Activated T-cell treated with anti-CD3 and anti-CD28 coated beads, Interleukin-2, amount 50 U/mL, for 48 hours (primary cell): ENCODE measurements at places on chromosomes 16 and 17.

GRCh38 chr17:40290629-40291280 is 3.1 kb downstream of the CDC6 start:
- no peak for DNase-seq

DNA sequence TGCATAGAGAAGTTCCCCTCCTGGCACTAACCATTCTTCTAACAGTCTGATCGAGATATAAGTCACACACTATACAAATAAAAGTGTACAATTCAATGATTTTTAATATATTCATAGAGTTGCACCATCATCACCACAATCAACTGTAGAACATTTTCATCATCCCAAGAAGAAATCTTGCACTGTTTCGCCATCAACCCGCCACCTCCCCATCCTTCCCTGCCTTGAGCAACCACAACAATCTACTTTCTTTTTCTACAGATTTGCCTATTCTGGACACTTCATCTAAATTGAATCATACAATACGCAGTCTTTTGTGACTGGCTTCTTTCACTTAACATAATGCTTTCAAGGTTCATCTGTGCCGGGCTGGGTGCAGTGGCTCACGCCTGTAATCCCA is 33.0 kb upstream of the GUCY2D start:
- no peak for DNase-seq

DNA sequence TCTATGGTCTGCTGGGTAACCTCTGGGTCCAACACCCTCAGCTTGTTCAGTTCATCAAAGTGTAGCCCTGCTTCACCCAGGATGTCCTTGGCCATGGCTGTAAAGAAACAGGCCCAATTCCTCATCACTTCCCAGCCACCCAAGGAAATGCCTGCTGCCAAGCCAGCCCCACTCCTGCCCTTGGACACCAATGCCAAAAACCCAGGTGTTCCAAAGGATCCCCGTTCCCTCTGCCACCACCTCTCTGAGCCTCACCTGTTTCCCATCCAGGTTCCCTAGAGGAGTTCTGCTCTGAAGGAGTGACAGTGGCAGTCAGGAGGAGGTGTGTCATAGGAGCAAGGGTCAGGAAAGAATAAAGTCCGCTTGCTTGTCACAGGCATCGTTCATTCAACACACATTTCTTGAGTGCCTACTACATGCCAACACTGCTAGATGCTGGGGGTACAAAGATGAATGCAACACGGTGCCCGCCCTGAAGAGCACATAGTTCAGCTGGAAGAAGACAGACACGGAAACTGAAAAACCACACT is 3.3 kb downstream of the IFT20 start:
- DNase-seq, result no peak

DNA sequence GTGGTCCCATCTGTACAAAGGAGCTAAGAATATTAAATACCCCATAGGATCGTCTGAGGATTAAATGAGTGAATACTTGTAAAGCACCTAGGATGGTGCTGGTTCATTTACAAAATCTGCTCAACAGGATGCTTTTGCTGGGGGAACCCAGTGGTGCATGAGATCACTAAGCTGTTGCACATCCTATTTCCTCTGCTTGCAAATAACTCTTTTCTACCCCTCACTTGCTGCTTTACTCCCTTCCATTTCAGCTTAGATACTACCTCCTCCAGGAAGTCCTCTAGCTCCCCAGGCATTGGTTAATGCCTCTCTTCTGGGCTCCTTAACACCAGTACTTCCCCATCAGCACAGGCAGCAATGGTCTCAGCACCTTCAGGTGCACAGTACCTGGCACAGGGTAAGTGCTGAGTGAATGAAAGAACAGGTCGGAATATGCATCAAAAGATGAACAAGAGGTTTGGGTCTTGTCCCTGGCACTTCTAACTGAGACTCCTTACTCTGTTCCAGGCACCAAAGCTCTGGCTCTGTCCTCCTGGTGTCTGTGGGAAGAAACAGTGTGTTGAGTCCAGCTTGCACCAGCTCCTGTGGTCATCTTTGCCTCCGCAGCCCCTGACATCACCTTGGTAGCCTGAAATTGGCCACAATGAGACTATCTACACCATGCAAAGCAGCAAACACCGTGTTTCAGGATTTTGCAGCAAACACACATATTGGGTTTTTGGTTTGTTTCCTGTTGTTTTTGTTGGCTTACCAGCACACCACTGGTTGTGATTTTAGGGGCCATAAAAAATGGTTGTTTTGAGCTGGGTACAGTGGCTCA is 24.1 kb upstream of the IL21R start:
- peak; percentile 34 for DNase-seq

DNA sequence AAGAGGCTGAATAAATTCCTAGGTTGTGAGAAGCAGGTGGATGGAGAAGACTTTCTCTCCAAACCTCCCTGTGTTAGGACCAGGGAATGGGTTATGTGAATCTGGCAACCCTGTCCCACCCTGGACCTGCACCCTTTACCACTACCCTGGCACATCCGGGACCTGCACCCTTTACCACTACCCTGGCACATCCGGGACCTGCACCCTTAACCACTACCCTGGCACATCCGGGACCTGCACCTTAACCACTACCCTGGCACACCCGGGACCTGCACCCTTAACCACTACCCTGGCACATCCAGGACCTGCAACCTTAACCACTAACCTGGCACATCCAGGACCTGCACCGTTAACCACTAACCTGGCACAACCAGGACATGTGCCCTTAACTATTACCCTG is 207.0 kb upstream of the CACNG3 start:
- DNase-seq, result no peak

- DNase-seq, result peak; percentile 58
Measured at GRCh38 chr17:80034791-80035686, 633 bp downstream of the TBC1D16 start.

- DNase-seq, result no peak
Measured at GRCh38 chr16:67050796-67051195, 21.8 kb downstream of the CBFB start.

- DNase-seq, result no peak
Measured at GRCh38 chr17:13302983-13303382, 285.2 kb upstream of the ELAC2 start.

GRCh38 chr17:81159611-81160265 is 5.6 kb upstream of the PVALEF start:
- DNase-seq, result no peak

DNA sequence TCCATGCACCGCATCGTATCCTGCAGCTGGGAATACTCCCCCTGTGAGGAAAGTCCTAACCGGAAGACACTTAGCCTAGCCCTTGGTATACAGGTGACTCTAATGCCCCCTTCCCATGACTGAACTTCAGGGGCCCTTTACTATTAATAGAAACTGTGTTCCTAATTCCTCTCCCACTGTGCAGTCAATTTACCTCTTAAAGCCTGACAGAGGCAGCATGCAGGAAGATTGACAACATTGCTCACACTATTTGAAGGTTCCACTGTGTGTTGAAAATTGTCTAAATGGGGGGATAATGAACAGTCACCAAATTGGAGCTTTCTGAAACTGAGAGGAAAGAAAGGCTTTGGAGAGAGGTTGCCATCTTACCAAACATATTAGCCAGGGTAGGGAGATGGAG is 222.6 kb downstream of the SHISA9 start:
- no peak for DNase-seq

DNA sequence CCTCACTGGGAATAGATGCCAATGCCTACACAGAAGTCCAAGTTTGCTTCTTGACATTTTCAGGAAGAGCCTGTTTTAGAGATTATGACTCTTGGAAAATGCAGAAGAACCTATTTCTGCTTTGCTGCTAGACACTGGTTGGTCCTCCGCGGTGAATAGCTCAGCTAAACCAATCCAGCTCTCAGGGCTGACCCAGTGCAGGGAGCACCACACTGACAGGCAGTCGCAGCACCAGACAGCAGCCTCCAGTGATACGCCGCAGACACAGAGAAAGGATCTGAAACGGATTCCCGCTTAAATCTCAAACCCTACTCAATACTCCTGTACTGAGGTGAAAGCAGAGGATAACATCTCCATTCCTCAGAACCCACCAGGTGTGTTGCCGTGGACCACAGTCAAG is 183.4 kb downstream of the ENGASE start:
- DNase-seq, result no peak

GRCh38 chr17:37019117-37019740 is 70.5 kb downstream of the AATF start:
- no peak for DNase-seq

GRCh38 chr16:54121539-54122295 is 164.9 kb downstream of the IRX3 start:
- DNase-seq, result no peak

GRCh38 chr17:9987779-9988585 is 82.9 kb upstream of the RCVRN start:
- DNase-seq, result peak; percentile 39

DNA sequence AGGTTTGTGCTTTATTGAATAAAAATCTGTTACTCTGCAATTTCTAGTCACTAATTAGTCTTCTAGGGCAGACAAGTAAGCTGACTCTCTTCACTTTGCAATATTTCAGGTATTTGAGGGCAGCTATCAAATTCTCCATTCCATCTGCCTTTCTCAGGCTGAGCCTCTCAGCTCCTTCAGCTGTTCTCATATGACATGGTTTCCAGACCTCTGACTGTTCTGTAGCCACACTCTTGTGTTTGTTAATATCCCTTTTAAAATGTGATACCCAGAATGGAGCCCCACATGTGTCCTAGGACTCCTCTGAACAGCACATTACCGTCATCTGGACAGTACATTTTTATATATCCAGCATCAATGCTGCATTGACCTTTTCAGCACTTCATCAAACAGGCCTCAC is 46.1 kb upstream of the MTMR4 start:
- no peak for DNase-seq

GRCh38 chr17:73297934-73298861 is 13.6 kb downstream of the CDC42EP4 start:
- DNase-seq, result no peak

DNA sequence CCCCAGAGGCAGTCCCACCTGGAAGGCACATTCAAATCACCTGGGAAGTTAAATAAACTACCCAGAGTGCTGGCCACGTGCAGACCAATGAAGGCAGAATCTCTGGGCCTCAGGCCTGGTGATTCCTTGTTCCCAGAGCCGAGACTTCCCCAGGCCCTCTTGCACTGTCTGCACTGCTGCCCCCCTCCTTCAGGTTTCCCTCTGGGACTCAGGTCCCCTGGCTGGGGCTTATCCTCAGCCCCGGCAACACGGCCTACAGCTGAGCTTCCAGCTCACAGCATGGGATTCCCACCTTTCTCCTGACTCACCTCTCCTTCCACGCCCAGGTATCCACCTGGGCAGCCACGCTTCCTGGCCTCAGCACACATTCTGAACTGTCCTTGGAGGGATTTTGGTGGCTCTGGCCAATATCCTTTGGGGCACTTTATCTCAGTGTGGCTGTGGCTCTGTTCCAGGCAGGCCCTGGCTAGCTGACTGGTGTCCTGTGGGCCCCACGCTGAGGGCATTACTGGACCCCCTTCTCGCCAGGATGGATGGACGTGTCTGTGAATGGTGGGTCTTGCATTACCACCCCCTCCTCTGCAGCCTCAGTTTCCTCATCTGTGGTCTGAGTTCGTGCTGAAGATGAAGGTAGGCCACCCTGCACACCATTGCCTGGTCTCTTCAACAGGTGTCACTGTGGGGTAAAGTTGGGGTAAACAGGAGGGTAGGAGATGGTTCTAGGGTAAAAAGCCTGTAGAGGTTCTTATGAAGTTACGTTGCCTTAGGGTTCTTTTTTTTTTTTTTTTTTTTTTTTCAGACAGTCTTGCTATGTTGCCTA is 165.7 kb downstream of the IRF8 start:
- no peak for DNase-seq

GRCh38 chr17:78166416-78166815 is 2.0 kb upstream of the SYNGR2 start:
- no peak for DNase-seq
